ENCODE measurements at places on chromosomes 11 and 22.

DNA sequence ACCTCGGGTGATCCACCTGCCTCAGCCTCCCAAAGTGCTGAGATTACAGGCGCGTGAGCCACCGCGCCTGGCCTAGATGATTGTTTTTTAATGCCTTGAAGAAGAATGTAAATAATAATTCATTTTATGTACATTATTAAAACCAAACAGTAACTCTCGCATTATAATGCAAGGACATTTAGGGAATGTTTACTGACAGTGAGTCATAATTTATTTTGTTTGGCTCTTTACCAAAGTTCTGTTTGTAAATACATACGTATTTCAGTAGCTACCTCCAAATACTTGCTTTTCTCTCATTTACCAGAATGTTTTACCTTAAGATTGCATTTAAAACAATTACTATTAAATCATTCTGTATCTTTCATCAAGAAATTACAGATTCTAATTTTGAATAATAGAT, 3.0 kb downstream of the RAB39A start:
- DNase-seq, result no peak

DNA sequence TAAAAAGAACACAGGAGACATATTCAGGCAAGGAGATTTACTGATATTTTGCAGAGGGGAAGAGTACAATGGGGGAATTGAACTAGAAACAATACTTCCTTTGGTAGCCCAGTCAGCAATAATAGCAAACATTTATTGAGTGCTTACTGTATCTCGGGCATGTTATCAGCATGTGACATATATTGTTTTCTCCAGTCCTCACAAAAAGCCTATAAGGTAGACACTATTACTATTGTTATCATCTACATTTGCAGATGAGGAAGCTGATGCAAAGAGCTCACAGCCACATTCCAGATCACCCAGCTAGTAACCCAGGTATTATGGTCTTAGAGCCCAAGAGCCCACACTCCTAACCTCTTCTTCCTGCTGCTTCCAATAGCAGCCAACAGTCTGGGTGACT, 27.9 kb downstream of the NAV2 start:
- no peak for DNase-seq

GRCh38 chr11:118304568-118305248, at the start of gene CD3E:
Gene CD3E, plus strand, starts transcription at chr11:118304730. Its CDS starts 223 bp downstream, at chr11:118304953.
- no peak for DNase-seq

- no peak for DNase-seq
Measured at GRCh38 chr11:69148806-69149205, 6.9 kb upstream of the SMIM38 start.
